ENCODE measurements at places on chromosomes 1 and 21.

DNA sequence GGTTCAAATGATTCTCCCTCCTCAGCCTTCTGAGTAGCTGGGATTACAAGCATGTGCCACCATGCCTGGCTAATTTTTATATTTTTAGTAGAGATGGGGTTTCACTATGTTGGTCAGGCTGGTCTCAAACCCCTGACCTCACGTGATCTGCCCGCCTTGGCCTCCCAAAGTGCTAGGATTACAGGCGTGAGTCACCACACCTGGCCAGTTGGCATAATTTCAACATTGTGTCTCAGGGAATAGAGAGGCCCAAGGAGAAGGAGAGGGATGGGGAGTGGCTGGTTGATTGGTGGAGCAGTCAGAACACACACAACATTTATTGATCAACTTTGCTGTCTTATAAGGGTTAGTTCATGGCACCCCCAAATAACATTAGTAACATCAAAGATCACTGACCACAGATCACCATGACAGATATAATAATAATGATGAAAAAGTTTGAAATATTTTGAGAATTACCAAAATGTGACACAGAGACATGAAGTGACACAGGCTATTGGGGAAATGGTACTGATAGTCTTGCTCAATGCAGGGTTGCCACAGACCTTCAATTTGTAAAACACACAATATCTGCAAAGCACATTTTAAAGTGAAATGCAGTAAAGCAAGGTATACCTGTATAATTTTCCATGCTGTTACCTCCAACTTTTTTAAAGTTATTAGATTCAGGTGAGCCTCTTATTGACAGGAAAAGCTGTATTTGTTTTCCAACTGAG is 15.8 kb upstream of the CYB5R1 start:
- DNase-seq, result no peak

DNA sequence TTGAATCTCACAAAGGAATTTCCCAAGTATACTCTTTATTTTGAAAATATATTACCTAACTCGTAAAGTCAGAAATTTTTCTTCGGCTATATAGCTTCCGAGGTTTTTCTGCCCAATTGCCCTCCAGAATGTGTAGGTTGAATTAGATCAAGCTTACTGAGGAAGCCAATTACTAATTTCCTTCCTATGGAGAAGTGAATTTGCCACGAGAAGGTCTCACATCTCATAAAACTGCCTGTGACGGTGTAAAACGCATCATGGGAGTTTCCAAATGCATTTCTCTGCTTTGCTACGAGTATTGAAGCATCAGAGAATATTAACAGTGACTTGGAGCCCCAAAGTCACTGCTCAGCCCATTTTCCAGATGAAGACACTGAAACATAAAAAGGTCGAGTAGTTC is 262.3 kb downstream of the PTBP2 start:
- DNase-seq, result no peak

- DNase-seq, result no peak
These were observed 28.1 kb downstream of the SHISA4 start for GRCh38 chr1:201916649-201917249.

DNA sequence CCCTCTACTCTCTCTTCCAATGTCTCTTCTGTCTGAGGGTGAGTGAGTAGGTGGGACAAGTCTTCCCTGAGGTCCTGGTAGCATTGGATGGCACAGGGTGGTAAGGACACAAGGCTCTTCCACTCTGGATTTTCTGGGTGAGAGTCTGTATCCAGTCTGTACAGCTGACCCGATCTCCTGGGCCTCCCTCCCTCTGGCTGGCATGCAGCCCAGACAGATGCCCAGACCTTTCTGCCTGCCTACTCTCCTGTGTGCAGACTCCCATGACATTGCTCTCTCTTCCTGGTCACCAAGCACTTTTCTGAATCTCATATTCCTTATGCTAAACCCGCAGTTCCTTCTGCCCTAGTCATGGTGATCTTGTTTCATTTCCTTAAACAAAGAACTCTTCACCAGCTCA is 100.3 kb downstream of the GRIK3 start:
- DNase-seq, result no peak

DNA sequence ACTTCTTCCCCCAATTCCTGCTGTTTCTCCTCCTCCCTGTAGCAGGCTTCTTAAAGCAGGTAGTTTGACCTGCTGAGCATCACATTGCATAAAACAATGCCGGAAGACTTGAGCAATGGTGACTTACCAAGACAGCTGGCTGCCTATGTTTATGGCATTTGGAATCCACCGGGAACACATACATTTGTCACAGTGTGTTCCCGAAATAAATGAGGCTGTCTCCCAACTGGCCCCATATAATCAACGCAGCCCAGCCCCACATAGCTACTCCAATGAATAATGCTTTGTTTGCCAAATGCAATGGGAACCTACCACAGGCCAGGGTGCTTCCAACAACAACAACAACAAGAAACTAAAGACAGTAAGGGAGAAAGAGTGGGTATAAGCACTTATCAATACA is 186.1 kb upstream of the MAP1LC3C start:
- no peak for DNase-seq

DNA sequence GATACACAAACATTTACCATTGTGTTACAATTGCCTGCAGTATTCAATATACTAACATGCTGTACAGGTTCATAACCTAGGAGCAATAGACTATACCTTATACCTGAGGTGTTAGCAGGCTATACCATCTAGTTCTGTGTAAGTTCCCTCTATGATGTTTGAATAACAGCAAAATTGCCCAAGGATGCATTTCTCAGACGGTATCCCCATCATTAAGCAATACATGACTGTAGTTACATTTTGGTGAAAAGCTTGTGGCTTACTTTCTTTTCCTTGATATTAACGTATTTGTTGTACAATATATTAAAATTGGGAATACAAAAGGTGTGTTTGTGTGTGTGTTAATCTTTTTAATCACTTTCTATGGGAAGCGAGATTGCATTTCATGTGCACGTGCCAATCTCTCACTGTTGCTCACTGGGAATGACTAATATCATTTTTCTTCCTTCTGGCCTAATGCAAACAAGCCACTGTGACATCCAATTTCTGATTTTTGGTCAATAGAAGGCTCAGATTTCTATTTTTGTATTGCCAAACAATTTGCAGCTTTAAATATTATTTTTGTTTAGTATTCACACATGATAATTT is 36.7 kb upstream of the WLS start:
- no peak for DNase-seq

GRCh38 chr1:44828841-44829440 is 14.1 kb downstream of the PTCH2 start:
- DNase-seq, result no peak

DNA sequence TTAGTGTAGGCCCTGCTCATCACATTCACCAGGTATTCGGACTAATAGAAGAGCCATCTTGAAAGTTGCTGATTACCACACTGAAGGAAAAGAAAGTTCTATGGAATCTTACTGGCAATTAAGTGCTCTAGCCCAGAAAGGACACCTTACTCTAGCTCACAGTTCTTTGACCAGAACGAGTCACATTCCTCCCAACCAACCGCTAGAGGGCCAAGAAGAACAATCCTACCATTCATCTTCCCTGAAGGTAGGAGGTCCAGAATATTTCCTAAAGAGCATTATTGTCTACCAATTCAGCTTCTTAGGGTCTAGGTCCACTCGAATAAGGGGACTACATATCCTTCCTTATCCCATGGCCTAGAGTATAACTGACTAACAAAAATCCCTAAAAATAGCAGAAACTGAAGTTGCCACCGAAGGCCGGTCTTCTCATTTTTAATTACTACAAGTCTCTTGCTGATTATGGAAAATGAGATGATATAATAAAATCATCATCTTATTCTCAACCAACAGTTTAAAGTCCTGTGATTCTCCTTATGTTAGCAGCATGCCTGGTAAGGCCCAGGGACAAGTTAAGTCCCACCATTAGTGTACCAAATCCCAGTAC is 2.7 kb upstream of the FMO1 start:
- no peak for DNase-seq

GRCh38 chr1:154784924-154785531 is 85.1 kb downstream of the KCNN3 start:
- no peak for DNase-seq

DNA sequence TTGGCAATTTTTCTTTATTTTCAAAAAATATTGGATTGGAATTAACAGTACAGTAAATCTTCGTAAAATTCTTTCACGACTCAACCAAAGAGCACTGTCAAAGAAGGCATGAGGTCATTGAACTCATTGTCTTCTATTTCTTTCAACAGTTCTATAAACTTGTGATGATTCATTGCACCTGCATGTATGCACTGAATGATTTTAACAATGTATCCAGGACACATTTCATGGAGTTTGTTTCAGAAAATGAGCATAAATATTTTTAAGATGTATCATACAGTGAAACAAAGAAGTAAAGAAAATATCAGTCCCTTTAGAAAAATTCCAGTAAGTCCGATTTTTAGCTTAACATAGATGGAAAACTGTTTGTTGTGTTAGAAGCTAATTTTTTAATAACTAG is 33.6 kb upstream of the CD34 start:
- DNase-seq, result no peak

DNA sequence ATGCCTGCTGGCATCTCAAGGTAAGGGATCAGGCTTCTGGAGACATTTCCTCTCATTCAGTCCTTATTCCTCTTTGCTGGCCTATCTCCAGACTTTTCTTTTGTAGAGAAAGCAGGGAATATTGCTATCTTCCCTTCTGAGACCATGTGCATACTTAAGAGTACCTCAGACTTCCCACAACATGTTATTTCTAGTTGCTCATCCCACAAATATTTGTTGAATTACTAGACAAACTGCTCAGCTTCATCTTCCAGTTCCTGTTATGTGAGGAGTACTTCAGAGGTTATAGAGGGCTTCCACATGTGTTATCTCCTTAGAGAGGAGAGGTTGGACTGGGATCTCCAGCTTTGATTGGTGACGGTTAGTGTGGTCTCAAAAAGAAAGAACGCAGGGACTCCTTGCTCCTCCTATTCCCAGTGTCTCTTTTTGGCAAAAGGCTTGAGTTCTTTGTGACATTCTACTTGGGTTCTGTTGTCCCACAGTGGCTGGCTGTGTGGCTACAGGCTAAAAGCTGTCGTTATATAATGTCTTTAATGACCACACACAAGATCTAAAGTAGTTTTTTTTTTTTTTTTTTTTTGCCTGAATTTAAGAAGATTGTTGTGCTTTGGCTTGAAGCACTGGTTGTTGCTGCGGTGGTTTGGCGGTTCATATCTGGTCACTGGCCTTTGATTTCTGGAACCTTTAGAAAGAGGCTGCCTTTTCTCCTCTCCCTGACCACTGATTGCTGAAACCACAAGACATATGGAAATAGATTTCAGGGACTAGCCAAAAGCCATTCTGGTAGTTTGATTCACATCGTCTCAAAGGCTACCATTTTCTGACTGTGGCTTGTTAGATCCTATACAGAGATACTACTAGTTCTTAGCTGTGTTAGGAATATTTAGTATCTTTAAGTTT is 78.7 kb downstream of the FGGY start:
- DNase-seq, result no peak

DNA sequence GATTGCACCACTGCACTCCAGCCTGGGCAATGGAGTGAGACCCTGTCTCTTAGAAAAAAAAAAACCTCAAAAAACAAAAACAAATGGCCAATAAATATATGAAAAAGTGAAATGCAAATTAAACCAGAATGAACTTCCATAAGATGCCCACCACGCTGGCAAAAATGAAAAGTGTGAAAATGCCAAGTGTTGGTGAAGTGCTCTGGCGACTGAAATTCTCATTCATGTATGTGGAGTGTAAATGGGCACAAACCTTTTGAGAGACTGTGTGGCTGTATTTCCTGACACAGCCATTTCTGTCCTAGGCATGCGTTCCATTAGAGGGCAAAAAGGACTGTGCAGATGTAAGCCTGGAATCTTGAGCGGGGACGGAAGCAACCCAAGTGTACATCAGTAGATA is 18.3 kb downstream of the YBEY start:
- no peak for DNase-seq

DNA sequence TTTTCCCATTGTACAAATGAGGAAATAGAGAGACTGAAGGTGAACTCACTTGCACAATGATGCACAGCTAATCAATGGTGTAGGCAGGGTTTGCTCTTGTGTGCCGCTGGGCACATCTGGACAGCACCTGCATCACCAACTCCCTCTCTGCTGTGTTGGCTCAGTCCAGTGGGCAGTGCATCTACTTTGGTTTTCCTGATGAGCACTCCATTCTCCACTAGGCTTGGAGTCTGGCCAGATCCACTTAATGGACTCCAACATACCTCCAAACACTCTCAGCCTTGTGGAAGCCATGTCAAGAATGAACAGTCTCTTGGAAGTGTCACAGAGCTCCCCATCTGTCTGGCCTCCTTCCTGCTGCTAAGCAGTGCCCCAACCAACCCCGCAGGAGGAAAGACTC is 152.2 kb downstream of the HIVEP3 start:
- no peak for DNase-seq

DNA sequence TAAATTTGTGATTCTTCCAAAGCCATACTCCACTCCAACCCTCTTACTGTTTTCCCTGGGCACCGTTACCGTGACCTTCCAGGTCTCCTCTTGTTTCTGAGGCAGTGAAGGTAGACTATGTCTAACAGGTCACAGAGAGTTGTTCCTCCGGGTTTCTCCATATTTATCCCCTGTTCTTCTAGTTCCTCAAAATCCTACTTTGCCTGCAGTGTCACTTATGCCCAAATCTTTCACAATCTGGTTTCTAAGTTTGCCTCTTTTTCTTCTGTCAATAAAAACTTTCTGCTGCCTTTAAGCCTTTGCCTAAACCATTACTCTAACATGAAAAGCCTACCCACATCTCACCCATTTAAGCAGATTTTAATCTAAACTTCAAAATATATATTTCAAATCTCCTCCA is 87.7 kb downstream of the C4BPA start:
- DNase-seq, result no peak

- DNase-seq, result no peak
These were observed 18.7 kb downstream of the TMEM53 start for GRCh38 chr1:44655609-44656008.

- DNase-seq, result no peak
These were observed 17.3 kb downstream of the WDR47 start for GRCh38 chr1:109024646-109025045.

- no peak for DNase-seq
These were observed 486.1 kb upstream of the LRRC7 start for GRCh38 chr1:69081668-69082067.

DNA sequence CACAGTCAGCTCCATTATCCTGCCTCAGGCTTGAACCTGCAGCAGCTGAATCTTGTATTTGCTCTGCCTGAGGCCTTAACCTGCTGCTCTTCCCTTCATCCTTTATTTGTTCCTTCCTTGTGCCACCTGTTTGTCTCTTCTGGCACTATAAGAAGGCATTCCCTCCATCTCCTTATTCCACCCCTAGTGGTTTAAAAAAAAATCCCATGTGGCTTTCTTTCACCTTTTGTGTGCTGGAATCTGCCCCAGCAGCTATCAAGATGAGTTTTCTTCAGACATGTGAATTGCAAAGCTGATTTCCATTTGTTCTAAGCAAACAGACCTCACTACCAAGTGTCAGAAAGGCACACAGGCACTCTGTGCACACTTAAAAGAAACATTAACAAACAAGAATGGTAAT is 294.6 kb downstream of the TTLL7 start:
- no peak for DNase-seq

- no peak for DNase-seq
These were observed 123.9 kb downstream of the GLIS1 start for GRCh38 chr1:53615101-53615500.

Data from amygdala (tissue), 56 donors.